ENCODE measurements at places on chromosomes 5 and 9.

GRCh38 chr5:64331597-64332277, 166.1 kb downstream of the RNF180 start:
- no peak for DNase-seq

- no peak for DNase-seq
Measured at GRCh38 chr5:81209869-81210493, 23.1 kb upstream of the CKMT2 start.

DNA sequence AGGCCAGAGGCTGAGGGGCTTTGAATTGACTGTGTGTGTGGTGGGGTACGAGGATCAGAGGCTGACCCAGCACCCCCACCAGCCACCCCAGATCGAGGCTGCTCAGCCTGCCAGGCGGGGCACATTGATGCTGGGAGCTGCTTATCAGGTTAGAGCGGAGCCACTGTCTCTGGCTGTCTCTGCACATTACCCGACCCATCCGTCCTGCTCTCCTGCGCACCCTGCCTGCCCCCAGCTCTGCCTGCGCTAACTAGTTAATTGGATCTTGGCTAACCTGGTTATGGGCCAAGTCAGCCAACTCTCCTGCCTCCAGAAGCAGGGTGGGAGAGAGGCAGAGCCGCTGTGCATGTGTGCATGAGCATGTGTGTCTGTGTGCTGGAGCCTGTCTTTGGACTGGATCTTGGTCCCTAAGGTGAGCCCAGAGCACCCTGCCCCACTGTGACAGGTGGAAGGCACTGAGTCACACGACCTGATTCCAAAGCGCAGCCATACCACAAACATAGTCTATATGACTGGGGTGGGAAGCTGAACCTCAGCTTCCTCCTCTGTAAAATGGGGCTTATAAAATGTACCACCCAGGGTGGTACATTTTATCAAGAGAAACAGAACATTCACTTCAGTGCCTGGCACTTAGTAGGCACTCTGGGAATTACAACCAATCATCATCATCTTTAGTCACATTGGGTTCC, 39.7 kb downstream of the PCDH1 start:
- no peak for DNase-seq

DNA sequence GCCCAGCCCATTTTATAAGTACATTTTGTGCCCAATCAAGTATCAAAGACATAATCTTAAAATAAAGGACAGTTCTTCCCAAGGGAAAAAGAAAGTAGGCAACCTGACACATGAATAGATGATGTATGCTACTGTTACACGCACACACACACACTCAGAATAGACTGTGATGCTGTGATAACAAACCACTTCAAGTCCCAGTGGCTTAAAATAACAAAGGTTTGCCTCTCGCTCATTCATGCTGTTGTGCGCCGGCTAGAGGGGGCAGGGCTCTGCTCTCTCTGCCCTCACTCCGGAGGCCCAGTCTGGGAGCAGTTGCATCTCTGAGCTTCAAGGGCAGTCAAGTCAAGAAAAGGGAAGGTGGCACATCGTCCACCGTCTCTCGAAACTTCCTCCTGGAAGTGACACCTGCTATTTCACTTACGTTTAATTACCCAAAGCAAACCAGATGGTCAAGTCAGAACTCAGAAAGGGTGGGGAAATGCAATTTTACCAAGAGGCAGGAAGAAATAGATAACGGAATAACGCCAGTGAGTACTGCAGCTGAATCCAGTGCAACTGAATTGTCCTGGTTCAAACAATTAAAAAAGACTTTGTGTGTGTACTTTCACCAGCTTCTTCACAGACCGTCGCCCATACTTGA, 43.3 kb downstream of the ANKRD33B start:
- DNase-seq: peak; percentile 95

- DNase-seq: no peak
Measured at GRCh38 chr9:4258320-4259090, 41.4 kb downstream of the GLIS3 start.

GRCh38 chr5:44535621-44536020, 146.4 kb upstream of the FGF10 start:
- no peak for DNase-seq

DNA sequence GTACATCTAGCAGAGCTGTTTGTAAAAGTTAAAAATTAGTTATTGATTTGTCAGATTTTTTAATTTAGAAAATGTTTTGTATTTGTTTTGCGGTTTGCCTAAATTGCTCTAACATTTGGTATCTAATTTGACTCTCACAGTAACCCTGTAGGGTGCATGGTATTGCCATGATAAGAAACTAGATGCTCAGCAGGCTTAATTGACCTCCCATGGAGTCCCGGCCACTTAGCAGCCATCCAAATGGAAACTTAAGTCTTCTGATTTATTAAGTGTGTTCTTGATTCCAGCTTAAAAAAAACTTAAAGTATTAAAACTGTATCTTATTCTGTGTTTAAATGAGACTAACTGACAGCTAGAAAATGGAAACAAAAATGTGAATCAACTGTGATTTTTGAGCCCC, 54.5 kb downstream of the CAST start:
- DNase-seq: peak; percentile 27

GRCh38 chr5:177491429-177491945, 5.9 kb downstream of the PDLIM7 start:
- DNase-seq: peak; percentile 73

DNA sequence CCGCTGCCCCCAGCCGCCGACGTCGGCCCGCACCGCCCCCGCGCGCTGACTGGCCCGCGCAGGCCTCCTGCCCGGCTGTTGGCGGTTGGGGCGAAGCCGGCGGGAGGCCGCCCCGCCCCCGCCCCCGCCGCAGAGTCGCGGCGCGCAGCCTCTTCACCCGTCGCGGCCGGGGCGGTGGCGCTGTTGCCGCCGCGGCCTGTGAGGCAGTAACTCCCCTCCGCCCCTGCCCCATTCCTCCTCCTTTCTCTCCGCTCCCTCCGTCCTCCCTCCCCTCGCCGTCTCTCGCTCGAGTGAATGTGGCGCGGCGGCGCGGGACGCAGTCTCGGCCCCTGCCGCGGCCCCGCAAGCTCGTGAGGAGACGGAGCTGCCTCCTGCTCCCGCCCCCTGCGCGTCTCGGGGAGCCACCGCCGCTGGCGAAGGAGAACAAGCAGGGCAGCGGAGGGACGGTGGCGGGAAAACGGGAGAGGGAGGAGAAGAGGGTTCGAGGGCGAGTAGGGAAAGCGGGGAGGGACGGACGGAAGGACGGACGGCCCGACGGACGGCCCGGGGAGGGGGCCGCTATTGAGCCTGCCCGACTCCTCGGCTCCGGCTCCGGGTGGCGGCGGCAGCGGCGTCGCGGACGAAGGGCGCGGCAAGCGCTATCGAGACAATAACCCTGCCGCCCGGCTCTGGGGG, 637 bp upstream of the ERBIN start:
- DNase-seq: peak; percentile 94

DNA sequence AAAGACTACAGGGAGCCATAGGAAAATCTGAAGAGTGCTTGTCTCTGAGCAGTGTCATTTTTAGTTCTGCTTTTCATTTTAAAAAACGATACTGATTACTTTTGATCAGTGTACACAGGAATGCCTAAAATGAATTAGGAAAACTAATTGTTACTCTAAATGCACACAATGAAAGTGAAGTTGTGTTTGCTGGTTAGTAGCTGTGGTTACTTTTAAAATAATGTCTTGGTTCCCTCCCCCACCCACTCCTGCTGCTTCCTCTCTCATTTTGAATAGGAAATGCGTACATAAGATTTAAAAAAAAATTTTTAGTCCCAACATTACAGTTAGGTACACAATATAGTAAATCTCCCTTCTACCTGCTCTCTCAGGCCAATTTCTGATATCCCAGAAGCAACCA, 47.5 kb upstream of the PLPP1 start:
- DNase-seq: no peak

DNA sequence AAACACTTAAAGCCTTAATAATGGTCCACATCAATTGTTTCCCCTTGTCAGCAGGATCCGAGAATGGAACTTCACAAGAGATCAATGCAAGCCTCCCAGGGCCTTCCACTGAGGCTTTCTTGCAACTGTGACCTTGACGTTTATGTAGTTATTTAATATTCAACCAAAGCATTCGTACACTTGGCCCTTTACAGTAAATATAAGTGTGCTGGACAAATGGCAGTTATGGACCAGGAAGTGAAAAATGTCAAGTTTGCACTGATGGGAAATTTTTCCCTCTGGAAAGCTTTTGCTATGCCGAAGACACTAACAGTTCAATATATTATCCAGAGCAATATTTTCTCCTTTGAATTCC, 101.8 kb downstream of the TTLL11 start:
- DNase-seq: no peak

- DNase-seq: peak; percentile 8
Measured at GRCh38 chr9:135136481-135136880, 49.0 kb downstream of the OLFM1 start.

- no peak for DNase-seq
Measured at GRCh38 chr5:176529116-176529740, 8.0 kb downstream of the RNF44 start.

GRCh38 chr9:14383773-14384172, 69.8 kb upstream of the NFIB start:
- no peak for DNase-seq

GRCh38 chr5:157290981-157291711, 25.2 kb downstream of the CYFIP2 start:
- peak; percentile 75 for DNase-seq

DNA sequence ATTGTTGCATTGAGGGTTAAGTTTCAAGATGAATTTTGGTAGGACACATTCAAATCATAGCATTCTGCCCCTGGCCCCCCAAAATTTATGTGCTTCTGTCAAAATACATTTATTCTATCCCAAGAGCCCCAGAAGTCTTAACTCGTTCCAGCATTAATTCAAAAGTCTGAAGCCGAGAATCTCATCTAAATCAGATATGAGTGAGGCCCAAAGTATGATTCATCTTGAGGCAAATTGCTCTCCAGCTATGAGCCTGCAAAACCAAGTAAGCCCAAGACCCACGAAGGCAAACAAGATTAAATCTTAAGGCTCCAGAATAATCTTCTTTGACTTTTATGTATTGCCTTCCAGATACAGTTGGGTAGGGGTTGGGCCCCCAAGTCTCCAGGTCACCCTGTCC, 19.2 kb downstream of the TNPO1 start:
- no peak for DNase-seq

GRCh38 chr5:101160002-101160401, 256.9 kb upstream of the ST8SIA4 start:
- no peak for DNase-seq

DNA sequence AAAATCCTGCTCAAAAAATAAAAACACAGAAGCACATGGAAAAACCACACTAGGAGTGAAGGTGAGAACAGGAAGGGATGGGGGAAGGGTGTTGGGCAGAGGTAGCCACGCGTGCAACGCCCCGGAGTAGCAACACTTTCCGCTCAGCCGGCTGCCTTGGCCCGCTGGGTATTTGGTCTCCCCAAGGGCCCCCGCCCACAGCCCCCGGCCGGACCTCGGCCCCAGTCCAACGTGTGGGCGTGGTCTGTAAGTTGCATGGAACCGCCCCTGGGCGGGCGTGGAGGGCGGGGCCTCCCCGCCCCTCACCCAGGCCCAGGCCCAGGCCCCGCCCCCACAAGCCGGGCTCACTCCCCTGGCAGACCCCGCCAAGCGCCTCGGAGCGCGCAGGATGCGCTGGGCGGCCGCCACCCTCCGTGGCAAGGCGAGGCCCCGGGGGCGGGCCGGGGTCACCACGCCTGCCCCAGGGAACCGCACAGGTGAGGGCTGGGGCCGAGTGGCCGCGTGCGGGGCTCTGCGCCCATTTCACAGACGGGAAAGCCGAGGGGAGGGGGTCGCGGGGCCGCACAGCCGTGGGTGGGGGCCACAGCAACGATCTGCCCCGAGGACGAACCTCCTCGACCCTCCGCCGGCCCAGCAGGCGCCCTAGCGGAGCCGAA, at the start of gene SUSD3:
TSS of gene SUSD3 (plus strand) at position 347 of the 656 bp plus-strand sequence. CDS start at position 389, 42 bp downstream.
- DNase-seq: peak; percentile 85

GRCh38 chr5:1161833-1162229, 39.6 kb upstream of the SLC6A19 start:
- no peak for DNase-seq

Data from hematopoietic multipotent progenitor cell treated with erythropoietin and hydrocortisone succinate and interleukin-3 and kit ligand, for 4 days (in vitro differentiated cells).